ENCODE measurements at places on chromosomes 2 and 18. TPM values are rescaled to one million over a fixed set of nuclear protein-coding genes. Genes with fewer than 3 reads are reported as not detected.

The RTP5 gene
- total RNA-seq = 0.66 TPM

GRCh38 chr18:78699499-78699898 lies 280.1 kb upstream of the SALL3 start:
- H3K4me1 ChIP-seq = no peaks in the 10 kb centered on the region
- no peaks in the 10 kb centered on the region for H3K27me3 ChIP-seq
- no peak for DNase-seq
- H3K4me3 ChIP-seq = no peak overlapping the region
- no peaks in the 10 kb centered on the region for H3K36me3 ChIP-seq

The MYCN gene
- total RNA-seq = 5.8 TPM

The TRIP12 gene
- 119 TPM for total RNA-seq

DNA sequence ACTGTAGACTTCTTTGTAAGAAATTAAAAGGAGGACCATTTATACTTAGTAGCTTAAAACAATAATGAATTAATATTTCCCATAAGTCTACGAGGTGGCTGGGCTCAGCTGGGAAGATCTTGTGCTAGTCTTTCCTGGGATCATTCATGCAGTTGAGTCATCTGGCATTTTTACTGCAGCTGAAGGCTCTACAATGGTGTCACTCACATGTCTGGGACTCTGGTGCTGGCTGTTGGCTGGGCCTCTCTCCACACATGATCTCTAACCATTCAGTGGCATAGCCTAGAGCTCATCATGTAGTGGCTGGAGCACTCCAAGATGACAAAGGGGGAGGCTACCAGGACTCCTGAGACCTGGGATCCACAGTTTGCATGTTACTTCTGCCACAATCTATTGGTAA lies 35.5 kb downstream of the CLASP1 start:
- DNase-seq = no peak
- H3K27ac ChIP-seq = no peak overlapping the region
- peaks cover 5% of the 10 kb centered on the region for H3K36me3 ChIP-seq
- H3K4me1 ChIP-seq = peaks cover 18% of the 10 kb centered on the region

DNA sequence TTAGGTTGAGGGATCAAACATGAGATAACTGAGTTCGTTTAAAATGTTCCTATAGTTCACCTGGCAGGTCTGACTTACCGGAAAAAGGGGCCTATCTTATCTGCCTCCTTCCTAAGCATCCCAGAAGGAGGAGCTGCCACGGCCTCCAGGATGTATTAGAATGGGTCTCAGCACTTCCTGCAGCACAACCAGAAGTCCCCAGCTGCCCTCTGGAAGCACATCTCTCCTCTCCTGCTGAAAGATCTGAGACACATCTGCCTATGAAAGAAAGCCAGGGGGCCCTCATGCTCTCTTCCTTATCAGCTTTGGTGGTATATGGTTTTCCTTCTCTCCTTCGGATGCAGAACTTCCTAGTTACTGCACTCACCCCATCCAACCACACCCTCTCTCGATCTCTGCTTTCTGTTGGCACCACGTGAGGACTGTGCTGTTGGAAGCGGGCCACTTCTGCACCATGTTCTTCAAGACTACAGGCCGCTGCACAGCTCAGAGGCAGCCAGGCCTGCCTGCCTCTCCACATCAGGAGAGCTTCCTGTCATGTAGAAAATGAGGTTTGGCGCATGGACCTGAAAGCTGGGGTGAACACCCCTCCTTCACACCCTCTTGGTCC lies 6.5 kb downstream of the IGFBP5 start:
- peaks cover 42% of the 10 kb centered on the region for H3K27me3 ChIP-seq
- DNase-seq = no peak
- H3K27ac ChIP-seq = no peak overlapping the region
- no peak overlapping the region for H3K4me3 ChIP-seq
- H3K36me3 ChIP-seq = no peaks in the 10 kb centered on the region

The DCAF17 gene
- total RNA-seq = 14.7 TPM

DNA sequence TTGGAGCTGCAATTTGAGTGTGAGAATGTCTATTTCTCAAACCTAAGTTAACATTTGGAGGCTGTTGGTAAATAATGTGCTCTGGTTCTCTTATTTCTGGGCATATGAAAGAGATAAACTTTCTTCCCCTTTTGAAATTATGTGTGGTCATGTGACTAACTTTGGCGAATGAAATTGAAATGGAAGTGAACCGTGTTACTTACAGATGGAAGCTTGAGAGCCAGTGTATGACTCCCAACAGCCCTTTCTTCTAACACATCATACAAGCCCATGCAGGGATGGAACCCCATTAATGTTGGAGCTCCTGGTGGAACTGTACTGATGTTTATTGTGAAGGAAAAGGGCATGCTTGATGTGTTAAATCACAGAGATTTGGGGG lies 725.8 kb downstream of the TSN start:
- H3K27me3 ChIP-seq = no peaks in the 10 kb centered on the region
- DNase-seq = no peak
- no peak overlapping the region for H3K4me3 ChIP-seq
- no peaks in the 10 kb centered on the region for H3K36me3 ChIP-seq
- no peak overlapping the region for H3K27ac ChIP-seq

DNA sequence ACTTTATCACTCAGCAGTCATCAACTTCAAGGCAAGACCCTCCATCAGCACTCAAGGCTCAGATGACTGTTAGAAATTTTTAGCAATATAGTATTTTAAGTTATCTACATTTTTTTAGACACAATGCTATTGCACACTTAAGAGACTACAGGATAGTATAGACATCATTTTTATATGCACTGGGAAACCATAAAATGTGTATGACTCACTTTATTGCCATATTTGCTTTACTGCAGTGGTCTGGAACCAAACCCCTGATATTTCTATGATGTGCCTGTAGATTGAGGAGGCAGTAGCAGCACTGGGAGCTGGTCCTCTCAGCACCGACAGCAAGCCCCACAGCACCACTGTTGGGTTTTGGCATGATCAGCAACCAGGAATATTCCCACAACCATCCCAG lies 264.8 kb upstream of the HNRNPA3 start:
- H3K4me3 ChIP-seq = no peak overlapping the region
- no peaks in the 10 kb centered on the region for H3K4me1 ChIP-seq
- no peak for DNase-seq
- H3K27me3 ChIP-seq = no peaks in the 10 kb centered on the region

DNA sequence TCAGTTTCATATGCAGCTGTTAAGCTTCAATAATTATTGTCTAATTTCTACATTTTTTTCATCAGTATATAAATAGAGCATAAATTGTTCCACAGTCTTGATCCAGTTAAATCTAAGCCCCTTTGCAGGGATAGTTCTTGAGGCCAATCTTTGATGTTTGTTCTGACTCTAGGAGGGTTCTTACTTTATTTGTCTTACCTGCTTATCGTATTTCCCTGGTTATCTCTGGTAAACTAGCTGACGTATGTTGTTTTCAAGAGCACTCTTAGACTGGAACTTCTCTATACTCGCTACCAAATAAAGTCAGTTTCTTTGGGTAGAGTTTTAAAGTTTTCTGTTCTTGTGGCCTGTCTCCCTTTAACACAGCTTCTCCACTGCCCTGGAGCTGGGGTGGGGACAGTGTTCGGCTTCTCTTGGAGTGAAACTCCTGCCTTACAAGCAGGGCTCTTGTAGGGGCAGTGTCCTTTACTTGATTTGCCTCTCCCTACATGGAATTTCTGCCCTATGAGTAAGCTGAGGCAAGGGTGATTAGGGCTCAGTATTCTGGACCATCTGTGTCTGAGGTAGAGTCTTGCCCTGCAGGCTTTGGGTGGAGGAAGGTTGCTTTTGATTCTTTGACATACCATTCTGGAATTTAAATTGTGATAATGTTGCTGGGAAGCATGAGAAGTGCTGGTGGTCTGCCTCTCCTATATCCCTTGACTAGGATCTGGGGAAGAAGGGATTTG lies 90.3 kb downstream of the PTPN4 start:
- no peaks in the 10 kb centered on the region for H3K27me3 ChIP-seq
- no peak overlapping the region for H3K4me3 ChIP-seq
- no peak for DNase-seq
- H3K4me1 ChIP-seq = no peaks in the 10 kb centered on the region
- no peak overlapping the region for H3K27ac ChIP-seq

The RGPD3 gene
- total RNA-seq = 3.9 TPM

The SIX3 gene
- total RNA-seq = not detected

Measured in thymus (tissue), 14 donors.